ENCODE measurements at places on chromosomes 12 and 14.

DNA sequence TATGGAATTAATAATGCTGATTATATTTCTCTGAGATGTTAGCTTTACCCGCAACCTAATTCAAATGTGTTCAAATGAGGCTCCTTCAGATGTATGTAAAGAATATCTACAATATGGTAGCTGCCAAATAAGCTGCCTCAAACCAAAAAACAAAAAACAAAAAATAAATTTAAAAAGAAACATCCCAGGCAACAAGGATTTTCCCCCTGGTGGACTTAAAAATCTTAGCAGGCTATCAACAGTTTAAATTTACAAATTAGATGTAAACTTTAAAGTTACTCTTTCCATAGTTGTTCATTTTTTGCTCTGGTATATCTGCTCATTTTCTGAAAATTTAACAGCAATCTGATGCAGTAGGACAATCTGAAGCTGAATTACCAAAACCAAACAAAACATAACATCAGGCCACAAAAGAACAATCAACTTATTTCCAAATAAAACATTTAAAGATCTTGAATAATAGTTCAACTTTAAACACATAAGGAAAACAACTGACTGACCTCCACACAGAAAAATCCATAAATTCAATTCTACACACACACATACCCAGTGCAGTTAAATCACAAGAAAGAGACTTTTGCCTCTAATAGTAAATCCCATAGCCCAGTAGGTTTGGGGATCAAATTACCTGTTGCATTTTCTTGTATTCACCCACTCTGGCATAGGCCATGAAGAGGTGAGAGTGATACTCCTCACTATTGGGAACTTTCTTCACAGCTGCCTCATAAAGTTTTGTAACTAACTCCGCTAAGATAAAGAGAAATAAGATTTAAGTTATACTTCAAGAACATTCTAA lies 21.3 kb downstream of the NAA25 start:
- no peak for DNase-seq

DNA sequence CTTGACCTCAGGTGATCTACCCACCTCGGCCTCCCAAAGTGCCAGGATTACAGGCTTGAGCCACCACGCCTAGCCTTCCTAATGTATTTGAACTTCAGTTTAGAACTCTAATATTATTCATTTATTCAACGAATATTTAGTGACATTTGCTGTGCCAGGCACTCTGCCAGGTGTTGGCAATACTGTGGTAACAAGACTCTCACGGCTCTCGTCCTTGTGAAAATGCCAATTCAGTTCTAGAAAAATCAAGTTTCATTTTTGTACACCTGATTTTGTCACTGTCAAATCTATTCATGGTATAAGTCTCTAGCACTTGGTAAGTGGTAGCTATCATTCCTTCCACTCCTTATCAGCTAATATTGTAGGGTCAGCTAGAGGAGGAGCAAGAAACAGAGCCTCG lies 6.3 kb upstream of the PWP1 start:
- no peak for DNase-seq

DNA sequence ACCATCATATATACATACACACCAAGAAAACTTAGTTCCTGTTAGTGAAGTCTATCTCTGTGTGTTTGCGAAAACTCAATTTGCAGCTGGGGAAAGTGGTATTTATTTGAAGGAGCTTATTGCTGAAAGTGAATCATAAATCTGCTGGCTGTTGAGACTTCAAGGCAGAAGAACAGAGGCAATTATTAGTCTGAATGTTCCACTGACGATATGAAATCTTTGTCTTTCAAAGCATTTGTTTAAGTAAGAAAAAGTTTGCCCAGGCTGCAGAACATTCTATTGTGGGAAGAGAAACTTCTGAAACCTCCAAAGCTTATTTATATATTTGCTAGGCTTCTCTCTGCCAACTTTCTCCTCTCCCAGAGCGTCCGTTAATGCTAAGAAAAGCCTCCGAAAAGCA lies 255.7 kb upstream of the TMPO start:
- no peak for DNase-seq

DNA sequence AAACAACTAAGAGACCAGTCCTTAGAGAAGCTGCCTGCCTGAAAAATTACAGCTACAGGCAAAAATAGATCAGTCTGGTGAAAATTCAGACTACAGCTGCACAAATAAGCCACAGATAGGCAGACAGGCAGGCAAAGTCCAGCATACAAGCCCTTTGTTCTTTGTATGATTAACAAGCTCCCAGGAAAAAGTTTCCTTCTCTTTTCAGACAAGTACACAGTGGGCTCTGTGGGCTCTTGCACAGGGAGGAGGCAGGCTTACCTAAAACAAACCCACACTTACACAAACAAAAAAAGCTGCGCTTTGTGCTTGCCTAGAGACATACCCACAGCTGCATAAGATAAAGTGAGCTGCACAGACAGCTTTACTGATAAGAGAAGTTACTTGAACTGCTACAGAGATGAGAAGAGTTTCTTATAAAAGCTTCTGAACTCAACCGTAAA lies 7.7 kb downstream of the OR6C68 start:
- DNase-seq, result no peak

DNA sequence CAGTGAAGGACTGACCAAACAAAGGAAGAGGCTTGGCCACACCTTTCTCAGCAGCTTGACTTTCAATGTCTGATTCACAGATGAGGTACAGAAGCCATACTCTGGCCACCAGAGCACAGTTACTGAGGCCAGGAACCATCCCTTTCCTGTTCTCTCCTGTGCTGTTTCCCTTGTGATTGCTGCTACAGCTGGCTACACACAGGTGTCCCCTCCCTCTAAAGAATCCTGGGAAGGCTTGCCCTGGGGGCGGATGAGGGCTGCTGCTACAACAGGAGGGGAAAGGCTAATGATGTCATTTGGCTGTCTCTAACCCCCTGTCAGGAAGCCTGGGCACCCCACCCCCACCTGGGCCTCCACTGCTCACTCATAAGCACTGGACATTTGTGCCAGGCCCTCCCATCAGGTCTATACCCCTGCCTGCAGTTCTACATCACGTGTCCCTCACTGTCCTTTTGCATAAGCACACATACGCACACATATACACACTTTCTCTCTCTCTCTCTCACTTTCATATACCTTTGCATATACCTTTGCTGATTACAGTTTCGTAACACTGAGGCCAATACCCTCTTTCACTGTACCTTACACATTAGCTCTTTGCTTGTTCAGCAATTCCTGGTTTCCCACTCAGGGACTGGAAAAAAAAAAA lies 41.4 kb downstream of the PRPF40B start:
- DNase-seq, result no peak
